AG10803 (cell line): ENCODE measurements at places on chromosomes 5 and 9.
A peak's percentile ranks its signal among the peaks of the same experiment; 100 is the strongest.

DNA sequence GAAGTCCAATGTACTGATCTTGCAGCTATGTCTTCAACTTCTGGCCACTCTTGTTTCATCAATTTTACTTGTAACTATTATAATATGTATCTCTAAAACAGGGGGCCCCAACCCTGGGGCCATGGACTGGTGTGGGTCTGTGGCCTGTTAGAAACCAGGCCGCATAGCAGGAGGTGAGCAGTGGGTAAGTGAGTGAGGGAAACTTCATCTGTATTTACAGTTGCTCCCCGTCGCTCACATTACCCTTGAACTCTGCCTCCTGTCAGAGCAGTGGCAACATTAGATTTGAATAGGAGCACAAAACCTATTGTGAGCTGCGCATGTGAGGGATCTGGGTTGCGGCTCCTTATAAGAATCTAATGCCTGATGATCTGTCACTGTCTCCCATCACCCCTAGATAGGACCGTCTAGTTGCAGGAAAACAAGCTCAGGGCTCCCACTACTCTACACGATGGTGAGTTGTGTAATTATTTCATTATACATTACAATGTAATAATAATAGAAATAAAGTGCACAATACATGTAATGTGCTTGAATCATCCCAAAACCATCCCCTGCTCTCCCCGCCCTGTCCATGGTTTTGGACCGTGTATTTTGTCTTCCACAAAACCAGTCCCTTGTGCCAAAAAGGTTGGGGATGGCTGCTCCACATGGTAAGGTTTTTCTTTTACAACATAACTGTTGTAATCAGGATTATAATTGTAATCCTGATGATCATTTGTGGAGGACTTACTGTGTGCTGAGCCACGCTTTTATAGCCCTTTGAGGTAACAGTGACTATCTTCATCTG is 26.9 kb upstream of the SH3PXD2B start:
- peak; percentile 68 for DNase-seq

GRCh38 chr5:168172760-168173223 is 118.7 kb upstream of the WWC1 start:
- DNase-seq = peak; percentile 54

DNA sequence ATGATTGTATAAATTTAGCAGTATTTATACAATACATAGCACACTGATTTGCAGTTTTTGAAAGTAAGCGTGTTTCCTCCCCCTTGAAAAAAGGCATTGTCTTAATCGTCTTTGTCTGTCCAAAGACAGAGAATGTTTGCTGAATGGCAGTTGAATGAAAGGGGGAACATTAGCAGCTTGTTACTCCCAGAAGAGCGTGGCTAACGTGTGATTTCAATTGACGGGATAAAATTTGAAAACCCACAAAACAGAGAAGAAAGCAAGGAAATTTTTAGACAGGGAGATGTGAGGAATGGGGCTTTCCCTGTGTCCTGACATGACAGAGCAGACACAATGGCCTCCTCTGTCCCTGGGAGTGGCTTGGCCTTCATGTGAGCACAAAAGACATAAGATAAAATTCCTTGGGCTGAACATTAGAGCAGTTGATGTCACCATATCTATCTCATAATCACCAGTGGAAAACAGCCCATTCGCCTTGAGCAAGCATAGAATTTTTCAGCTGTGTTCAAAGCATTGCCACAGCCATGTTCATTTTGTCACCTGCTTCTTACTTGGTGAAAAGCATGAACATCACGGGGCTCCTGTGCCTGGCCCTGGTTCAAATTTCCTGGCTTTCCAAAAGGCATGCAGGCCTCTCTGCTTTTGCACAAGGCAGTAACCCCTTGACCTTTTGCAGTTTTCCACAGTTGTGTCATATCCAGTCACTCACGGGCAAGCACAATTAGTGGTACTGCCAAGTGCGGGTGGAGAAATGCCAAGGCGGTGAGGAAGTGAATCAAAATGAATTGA is 126.9 kb downstream of the TLE1 start:
- DNase-seq = peak; percentile 66

DNA sequence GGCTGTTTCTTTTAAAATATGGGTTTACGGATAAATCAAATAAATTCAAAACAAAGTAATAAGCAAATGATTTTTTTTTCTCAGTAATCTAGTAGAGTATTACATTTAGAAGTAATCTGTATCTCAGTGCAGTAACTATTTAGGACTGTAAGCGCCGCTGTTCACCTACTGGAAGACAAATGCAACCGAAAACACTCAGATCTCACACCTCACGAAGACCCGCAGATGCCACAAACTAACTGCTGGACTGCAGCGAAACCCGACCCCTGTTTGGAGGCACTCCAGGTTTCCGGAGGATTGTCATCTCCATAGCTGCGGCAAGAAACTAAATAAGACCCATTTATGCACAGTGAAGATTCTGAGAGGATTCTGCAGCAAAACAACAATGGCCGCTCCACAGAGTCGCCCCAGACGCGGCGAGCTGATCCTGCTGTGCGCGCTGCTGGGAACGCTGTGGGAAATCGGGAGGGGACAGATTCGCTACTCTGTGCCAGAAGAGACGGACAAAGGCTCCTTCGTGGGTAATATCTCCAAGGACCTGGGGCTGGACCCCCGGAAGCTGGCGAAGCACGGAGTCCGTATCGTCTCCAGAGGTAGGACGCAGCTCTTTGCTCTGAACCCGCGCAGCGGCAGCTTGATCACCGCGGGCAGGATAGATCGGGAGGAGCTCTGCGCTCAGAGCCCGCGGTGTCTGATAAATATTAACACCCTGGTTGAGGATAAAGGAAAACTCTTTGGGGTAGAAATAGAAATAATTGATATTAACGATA is at the start of gene PCDHGA8:
Gene PCDHGA8 (plus strand): TSS at position 205 of the 770 bp plus-strand sequence. CDS start 181 bp downstream, at position 386.
- DNase-seq = peak; percentile 41

GRCh38 chr5:160310140-160310539 is 2.2 kb downstream of the CCNJL start:
- no peak for DNase-seq

DNA sequence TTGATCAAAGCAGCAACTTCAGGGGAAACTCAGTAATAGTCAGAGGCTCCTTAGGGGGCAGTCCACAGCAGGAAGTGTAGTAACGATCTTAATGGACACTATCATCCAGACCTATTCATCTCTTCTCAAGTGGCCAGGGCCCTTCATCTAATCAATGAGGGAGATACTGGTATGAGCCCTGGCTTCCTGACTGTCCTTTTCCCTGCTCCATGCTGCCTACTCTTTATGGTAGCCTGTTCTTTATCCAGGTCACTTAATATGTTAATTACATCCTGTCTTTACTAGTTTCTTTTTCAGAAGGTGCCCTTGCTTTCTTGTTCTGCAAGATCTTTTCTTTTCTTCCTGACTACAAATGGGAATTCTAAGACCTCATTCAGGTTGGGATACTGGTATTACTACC is 197.1 kb downstream of the CAVIN4 start:
- DNase-seq = no peak

GRCh38 chr5:73892806-73893205 is 266.8 kb downstream of the ARHGEF28 start:
- DNase-seq = peak; percentile 96

- DNase-seq = no peak
Measured at GRCh38 chr5:131773805-131774204, 23.0 kb downstream of the FNIP1 start.

DNA sequence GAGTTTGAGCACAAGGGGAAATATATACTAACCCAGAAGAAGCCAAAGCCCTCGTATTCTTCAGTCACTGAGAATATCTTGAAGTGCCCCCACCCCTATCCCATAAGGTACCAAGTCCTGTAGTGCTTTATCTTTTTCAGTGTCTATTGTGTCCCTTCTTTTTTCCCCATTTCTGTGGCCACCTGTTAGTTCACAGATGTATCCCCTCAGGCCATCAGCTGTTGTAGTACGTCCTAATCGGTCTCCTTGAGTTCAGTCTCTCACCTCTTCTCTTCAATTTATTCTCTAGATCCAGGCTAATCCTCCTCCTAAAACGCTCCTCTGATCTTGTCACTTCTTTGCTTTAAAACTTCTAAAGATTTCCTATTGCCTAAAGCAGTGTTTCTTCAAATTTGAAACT is 10.4 kb downstream of the RGS7BP start:
- no peak for DNase-seq

GRCh38 chr5:142403583-142403982 is 78.8 kb upstream of the SPRY4 start:
- no peak for DNase-seq

- DNase-seq = no peak
Measured at GRCh38 chr5:133426264-133426663, 186.1 kb downstream of the FSTL4 start.

DNA sequence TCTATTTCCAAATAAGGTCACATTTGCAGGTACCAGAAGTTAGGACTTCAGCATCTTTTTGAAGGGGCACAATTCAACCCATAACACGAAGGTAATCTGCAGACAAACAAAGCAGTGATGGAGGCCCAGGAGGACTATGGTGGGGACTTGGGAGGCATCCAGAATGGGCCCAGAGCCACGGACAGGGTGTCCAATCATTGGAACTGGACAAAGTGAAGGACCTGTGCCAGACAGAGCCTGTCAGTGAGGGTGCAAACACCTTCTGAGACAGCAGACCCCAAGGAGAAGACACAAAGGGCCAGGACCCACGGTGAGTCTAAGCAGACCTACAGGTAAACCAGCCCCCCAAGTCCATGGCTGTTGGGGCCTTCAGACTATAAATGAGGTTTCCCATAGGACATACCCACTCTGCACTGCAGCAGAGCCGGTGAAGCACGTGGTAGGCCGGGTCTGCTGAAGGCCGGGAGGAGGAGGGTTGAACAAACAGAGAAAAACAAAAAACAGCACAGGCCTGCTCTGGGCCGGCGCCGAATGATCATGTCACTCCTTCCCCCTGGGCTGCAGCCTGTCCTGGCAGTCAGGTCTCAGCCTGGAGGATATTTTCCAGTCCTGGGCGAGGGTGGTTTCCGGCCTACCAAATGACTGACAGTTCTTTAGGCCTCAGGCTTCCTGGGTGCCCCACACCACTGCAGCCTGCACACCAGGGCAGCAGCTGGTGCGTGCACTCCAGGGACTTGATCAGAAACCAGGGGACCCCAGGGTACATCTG is 84.4 kb downstream of the COL23A1 start:
- DNase-seq = no peak

GRCh38 chr5:65094279-65094678 is 325.5 kb downstream of the CWC27 start:
- no peak for DNase-seq

GRCh38 chr9:89940625-89941024 is 335.8 kb downstream of the GADD45G start:
- peak; percentile 18 for DNase-seq

DNA sequence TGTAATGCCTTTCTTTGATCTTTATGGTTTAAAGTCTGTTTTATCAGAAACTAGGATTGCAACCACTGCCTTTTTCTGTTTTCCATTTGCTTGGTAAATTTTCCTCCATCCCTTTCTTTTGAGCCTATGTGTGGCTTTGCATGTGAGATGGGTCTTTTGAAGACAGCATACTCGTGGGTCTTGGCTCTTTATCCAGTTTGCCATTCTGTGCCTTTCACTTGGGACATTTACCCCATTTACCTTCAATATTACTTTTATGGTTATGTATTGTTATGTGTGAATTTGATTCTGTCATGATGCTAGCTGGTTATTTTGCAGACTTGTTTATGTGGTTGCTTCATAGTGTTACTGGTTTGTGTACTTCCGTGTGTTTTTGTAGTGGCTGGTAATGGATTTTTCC is 59.2 kb downstream of the YTHDC2 start:
- no peak for DNase-seq

- DNase-seq = peak; percentile 21
Measured at GRCh38 chr9:110066929-110067716, 140.8 kb downstream of the C9orf152 start.

GRCh38 chr9:96665789-96666188 is 10.7 kb upstream of the PRXL2C start:
- DNase-seq = no peak

DNA sequence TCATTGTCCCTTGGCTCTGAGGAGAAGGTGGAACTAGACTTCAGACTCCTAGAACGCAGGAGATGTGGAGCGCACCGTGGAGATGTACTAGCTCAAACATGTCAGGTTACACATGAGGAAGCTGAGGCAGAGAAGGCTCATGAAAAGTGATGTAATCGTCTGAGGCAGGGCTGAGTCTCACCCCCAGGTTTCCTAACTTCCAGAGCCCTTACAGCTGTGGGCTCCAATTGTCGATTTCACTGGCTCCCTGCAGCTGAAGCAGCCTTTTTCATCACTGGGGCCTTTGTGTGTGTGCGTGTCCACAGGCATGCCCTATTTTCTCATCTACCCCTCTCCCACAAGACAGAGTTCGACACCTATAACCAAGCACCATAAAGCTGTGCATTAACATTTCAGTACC is 370.6 kb downstream of the NTRK2 start:
- no peak for DNase-seq

- no peak for DNase-seq
Measured at GRCh38 chr5:20554001-20554400, 566.0 kb upstream of the CDH18 start.

- peak; percentile 89 for DNase-seq
Measured at GRCh38 chr9:38048316-38048969, 20.6 kb downstream of the SHB start.

- no peak for DNase-seq
Measured at GRCh38 chr5:134135091-134135655, 20.7 kb downstream of the TCF7 start.

DNA sequence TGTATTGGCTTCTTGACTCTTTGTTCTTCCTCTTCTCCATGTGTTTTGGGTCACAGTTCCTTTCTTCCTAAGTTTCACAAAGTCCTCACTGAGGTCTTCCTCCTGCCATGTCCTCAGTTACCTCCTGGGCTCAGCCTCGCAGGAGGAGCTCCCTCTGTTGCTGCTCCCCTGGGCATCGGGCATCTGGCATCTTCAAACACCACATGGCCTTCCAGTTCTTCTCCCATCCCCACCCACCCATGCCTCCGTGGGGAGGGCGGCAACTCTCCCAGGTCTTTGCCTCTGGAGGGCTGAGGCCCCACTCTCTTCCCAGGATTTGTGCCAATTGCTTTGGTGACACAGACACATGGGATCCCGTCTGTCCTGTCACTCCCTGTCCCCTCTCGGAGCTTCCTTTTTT is 22.8 kb downstream of the MRPL36 start:
- DNase-seq = no peak

DNA sequence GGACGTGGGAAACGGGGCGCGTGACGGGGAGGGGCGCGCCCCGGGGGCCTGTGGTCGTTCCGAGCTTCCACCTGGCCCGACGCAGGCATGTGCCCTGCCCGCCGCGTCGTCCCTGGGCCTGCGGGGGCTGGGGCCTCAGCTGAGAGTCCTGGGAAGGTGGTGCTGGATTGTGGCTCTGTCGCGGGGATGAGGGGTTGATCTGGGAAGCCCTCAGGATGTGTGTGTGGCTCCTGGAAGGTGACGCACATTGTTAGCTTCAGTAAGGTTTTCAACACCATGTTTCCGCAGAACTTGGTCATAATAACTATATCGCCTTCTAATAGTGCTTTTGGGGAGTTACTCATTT is 589.1 kb downstream of the MTRR start:
- DNase-seq = peak; percentile 27
